NCI-H774 (cell line): ENCODE measurements at places on chromosomes 11 and 22.

GRCh38 chr11:17918049-17918605 is 94.7 kb downstream of the SERGEF start:
- no peak for DNase-seq

DNA sequence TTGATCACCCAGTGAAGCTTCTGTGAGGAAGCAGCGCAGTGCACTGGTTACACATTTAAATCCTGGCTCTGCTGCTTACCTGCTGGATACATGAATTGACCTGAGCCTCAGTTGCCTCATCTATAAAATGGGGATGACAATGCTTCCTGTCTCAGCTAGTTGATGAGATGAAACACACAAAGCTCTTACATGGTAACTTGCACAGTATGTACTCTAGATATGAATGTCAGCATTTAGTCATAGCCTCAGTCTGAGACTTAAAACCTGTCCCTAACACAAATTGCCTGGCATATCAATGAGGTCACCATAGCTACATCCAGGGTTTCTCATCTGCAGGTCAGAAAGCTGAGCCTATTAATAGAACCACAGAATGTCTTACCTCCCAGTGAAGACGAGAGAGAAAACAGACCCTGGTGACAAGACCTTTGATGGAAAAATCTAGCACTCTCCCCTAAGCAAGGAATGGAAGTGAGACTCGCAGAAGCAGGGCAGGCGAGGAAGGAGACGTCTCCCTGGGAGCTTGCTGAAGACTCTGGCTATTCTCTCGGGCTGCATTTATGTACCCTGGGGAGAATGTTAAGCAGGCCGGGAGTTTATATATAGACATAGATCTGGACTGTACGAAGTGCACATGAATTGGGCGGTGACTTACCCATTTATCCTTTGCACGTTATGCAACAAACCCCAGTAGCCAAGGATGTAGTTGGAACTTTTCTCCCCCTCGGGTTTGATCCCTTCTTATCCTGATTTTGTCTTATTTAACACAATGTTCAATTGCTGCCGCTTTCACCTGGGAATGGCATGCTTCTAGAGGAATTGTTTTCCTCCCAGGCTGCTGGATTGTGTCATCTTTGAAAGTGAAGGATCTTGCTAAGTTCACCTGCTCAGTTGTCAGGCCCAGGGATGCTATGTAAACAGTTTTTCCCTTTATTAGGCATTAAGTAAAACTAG is 18.0 kb downstream of the SDHAF2 start:
- no peak for DNase-seq

DNA sequence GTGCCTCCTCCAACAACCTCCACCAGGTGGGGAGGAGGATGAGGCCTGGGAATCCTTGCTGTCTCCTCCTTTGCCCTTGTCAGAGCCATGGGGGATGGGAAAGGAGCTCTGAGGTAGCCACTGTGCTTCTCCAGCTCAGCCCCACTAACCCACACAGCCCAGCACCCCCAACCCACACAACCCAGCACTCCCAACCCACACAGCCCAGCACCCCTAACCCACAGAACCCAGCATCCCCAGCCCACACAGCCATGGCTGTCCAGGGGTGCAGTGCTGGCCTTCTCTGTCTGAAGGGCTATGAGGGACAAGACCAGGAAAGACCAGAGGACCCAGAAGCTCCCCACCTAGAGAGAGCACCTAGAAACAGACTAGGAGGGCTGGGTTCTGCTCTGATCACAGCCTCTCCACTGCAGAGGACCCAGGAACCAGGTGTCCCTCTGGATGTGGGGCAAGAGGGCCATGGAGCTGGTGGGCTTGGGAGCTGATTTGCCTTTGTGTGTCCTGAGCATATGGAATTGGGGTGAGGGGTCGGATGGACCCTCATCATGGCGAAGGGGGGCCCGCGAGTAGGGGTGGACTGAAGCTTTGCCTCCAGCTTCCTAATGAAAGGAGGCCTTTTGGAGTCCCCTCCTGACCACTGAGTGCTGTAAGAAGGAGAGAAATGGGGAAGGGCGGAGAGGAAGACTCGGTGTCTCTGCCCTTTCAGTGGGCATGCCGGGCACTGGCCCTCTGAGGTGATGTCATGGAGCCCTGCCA is 117.6 kb upstream of the THY1 start:
- no peak for DNase-seq

- DNase-seq: no peak
Measured at GRCh38 chr11:120486138-120486537, 25.4 kb upstream of the GRIK4 start.

DNA sequence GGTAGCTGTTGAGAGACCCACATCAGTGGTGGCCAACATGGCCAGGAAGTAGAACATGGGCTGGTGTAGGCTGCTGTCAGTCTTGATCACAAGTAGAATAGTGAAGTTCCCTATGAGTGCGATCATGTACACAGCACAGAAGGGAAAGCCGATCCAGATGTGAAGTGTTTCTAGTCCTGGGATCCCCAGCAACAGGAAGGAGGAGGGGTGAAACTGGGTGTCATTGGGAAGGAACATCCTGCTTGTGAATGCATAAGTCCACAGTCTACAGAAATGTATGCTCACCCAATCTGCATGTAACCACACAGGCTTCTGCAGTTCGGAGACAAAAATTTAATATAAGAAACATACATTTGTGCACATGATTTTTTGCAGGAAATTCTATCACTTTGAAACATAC is at the start of gene OR52E2:
TSS of gene OR52E2 (minus strand) at position 237 of the 400 bp plus-strand sequence. CDS start at position 237, 0 bp downstream.
- DNase-seq: no peak

DNA sequence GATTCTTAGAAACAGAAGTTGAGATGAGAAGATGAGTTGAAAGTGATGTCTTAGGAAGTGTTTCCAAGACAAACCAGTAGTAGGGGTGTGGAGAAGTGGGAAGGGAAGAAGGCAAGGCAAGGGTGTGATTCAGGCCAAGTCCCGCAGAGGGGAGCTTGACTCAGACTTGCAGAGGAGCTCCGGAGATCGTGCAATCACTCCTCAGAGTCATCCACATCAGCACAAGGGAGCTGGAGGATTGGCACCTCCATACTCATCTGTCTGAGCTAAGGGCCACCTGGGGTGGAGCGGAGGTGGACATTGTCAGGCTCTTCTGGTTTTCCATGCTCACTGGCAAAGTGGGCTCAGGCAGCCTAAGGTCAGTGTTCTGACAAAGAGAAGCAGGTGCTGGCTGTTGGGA is 44.4 kb downstream of the CHRDL2 start:
- DNase-seq: no peak

GRCh38 chr11:96817482-96818399 is 427.9 kb downstream of the JRKL start:
- no peak for DNase-seq

DNA sequence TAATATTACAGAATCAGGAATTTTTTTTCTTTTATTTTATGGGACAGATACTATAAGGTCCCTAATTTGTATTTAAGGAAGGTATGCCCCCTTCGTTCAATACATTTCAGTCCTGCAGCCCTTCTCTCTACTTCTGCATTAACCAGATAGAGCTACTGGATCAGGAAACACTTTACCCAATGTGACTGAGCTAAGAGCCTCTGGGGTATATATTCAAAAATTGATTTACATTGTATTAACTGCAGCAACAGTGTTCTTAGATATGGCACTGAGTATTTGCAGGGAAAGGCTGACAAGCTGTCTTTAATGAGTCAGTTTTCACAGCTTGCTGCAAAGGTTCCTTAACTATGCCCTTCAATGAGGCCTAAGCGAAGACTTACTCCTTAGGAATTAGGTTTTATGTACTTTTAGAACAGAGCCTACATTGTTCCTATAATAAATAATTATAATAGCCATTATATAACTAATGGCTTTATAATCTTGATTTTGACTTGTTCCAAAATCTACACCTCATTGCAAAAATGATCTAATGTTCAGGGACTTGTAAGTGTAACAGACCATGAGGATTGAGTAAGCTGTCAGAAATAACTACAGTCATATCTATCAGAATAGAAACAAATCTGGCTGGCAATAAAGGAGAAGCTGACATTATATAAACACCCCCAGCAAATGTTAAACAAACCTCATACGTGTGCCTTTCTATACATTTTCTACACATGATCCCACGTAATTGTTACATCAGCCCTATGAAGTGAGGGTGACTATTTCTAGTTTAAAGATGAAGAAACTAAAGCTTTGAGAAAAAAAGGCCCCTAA is 55.0 kb downstream of the DDI1 start:
- DNase-seq: no peak

DNA sequence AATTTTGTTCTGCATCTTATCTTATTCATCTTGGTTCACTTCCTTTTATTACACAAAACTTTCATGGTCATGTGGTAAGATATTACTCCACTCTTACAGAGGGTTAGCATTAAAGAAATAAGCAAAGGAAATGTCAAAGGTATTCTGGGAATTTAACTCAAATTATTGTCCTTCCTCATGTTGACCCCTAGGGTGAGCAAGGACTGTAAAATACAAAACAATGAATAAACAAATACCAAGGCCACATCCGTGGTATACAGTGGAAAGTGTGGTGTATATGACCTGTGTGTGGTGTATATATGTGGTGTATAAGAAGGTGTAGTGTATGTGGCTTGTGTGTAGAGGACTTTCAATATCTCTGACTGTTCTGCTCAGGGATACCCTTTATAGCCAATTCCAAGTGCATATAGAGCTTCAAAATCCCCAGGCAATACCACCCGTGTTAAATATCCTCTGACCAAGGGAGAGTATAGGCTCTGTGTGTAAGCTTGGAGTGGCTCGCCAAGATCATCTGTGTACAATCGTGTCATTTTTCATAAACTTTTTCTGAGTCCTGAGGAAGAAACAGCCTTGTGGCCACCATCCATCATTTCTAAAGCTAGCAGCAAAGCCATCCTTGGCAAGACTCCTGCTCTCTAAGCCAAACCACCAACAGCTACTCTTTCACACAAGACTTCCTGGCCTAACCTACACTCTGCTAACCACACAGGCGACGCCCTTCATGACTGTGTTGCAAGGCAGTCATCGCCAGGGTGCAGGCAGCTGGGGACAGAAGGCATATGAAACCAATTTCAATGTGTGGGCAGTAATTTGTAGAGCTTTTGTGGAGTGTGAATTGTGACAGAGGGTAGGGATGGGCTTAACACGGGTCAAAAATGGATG is 548.0 kb downstream of the ETS1 start:
- no peak for DNase-seq

DNA sequence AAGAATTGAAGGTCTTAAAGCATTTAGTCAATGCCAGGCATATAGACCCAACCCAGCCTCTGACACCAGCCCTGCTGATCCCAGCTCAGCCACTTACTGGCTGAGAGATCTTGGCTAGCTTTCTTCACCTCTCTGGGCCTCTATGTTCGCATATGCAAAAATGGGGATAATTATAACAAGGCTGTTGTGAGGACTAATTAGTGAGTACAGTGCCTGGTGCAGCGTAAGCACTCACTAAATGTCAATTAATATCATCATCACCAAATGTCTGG is 10.5 kb downstream of the CHST1 start:
- no peak for DNase-seq

DNA sequence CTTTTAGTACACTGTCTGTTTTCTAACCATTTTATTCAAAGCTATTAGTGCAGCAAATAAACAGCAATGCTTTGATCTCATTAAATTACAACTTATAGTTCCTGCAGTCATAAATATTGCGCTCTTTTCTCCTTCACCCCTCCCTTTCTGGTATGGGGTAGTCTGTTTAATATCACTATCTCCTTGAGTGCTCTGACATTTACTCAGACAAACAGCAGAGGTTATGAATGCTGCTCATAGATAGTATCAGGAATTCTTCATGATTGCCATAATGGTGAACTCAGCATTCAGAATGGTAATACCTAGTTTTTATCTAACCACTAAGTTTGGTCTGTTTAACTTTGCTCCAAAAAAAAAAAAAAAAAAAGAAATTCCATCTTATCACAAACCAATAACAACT is 87.4 kb downstream of the EIF3M start:
- no peak for DNase-seq

DNA sequence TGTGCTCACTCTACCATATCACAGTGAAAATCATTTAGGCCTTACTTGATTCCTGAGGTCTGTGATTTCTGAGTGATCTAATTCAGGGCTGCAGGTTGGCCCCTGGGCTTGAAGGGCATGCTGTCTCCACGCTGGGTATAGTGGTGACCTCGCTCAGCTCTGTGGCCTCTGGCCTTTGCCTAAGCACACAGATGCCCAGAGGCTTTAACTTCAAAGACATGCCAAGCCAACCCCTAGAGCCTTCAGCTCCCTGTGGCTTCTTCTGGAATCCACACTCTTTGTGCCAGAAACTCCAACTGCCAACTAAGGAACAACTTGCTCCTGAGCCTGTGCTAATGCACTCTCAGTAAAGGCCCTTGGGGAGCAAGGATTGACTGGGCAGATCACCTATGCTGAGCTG is 232.6 kb upstream of the MPPED2 start:
- no peak for DNase-seq

GRCh38 chr11:8584511-8584910 is 9.5 kb downstream of the STK33 start:
- peak; percentile 32 for DNase-seq

- no peak for DNase-seq
Measured at GRCh38 chr11:114215871-114216795, 80.1 kb upstream of the NNMT start.

- no peak for DNase-seq
Measured at GRCh38 chr11:75874684-75875341, 59.8 kb downstream of the UVRAG start.

- no peak for DNase-seq
Measured at GRCh38 chr11:69711822-69712801, 8.3 kb upstream of the FGF19 start.

GRCh38 chr11:128908391-128909246 is 17.5 kb downstream of the KCNJ5 start:
- DNase-seq: no peak

GRCh38 chr11:17490938-17491337 is 14.3 kb upstream of the ABCC8 start:
- no peak for DNase-seq

DNA sequence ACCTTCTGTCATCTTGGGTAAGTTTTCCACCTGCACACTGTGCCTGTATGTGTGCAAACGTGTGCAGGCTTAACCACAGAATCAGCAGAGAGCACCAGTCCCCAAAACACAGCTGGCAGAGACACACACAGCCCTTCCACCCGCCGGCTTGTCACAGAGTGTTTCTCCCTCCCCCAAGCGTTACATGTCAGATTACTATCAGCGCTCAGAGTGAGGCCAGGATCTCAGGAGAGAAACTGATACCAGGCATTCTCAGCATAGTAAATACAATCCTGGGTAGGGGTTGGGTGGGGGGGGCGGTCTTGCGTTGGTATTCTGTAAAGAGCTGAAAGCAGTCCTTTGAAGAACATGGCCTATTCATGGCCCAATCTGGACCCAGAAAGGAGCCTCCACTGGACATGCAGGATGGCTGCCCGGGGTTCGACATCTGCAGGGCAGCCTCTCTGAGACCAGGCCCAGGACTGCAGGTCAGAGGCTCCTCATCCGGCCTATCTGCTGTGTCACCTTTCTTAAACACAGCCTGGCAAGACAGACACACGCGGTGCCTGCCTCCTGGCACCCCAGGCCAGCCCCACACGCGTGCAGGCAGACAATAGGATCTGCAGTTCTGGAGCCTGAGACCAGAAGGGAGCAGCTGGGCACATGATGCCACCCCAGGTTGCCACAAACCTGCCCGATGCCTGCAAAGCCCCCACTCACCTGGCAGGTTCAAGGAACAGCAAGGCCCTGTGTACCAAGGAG is 1.7 kb downstream of the OSBPL5 start:
- DNase-seq: no peak

GRCh38 chr11:65954771-65955170 is 6.8 kb upstream of the SART1 start:
- DNase-seq: no peak

- no peak for DNase-seq
Measured at GRCh38 chr11:22151649-22152197, 41.2 kb upstream of the ANO5 start.

GRCh38 chr11:125449565-125449964 is 46.5 kb downstream of the FEZ1 start:
- DNase-seq: no peak

- no peak for DNase-seq
Measured at GRCh38 chr22:28051787-28052356, 132.8 kb upstream of the PITPNB start.
